Cerebellar nuclear complex (tissue), 1 donor: ENCODE measurements at places on chromosomes 1 and 21.

DNA sequence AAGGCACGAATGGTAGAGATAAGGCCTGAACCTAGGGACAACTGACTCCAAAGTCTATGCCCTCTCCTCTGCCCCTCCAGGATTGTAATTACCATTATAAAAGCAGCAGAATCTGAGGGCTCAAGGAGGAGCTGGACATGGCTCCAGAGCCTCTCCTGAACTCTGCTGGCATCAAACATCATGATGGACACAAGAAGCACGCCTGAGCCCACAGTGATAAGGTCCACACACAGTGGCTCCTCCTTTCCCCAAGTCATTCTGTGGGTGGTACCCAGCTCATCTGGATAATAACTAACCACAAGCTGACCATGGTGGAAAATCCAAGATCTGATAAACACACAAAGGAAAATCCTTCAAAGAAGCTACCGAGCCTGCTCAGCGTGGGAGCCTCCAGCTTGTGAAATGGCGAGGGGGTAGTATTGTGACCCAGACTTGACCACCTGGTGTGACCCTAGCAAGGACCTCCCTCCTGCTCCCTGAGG lies 85.2 kb downstream of the HIVEP3 start:
- DNase-seq, result no peak

- no peak for DNase-seq
Observed at GRCh38 chr1:44002606-44003157, 11.3 kb downstream of the CCDC24 start.

DNA sequence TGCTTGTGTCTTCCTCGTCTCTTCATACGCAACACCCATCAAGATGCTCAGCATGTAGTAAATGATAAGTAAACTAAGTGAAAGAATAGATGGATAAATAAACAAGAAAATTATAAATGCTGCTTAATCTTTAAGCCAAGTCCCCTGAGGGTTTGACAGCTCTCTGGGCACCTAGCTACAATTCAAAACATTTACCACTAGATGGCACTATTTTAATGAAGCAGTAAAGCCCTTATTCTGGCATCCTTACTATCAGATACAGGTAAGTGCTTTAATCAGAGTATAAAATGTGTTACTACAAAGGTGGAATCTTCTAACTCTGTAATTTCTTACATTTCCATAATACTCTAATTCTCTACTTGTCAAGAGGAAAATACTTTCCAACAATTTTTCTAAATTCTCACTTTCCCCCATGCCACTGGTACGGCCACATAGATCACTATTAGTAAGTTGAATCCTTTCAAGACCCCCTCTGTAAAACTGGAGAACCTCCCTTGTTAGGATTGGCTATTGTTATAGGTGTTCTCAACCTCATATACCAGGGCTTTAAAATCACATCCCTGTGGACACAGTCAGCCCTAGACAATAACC lies 137.8 kb downstream of the BARHL2 start:
- peak; percentile 66 for DNase-seq

GRCh38 chr1:67987046-67987799 lies 63.2 kb downstream of the DIRAS3 start:
- no peak for DNase-seq

DNA sequence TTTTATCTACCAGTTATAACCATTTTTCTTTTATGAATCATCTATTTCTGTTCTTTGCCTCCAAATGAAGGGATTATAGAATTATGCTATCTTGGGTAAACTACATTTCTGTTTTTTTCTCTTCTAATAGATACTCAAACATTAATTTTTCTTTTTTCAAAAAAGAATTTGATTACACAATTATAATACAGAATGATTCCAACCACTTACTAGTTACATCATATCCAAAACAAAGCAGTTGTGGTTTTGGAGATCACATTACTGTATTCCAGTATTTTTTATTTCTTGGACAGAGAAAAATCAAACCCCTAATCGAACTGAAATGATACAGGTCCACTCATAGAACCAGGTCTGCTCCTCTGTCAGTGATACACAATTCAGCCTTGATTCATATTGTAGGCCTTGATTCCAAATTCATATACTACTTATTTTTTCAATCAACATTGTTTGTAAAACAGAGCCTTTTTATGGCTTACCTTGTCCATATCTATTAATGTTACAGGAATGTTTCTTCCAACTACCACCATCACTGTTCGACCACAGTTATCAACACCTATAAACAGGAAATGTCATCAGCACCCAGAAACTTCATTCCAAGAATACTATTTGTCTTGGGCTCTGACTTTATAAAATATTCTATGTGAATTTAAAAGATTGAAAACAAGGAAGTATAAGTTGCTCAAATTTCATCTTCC lies 43.2 kb downstream of the GDAP2 start:
- no peak for DNase-seq

DNA sequence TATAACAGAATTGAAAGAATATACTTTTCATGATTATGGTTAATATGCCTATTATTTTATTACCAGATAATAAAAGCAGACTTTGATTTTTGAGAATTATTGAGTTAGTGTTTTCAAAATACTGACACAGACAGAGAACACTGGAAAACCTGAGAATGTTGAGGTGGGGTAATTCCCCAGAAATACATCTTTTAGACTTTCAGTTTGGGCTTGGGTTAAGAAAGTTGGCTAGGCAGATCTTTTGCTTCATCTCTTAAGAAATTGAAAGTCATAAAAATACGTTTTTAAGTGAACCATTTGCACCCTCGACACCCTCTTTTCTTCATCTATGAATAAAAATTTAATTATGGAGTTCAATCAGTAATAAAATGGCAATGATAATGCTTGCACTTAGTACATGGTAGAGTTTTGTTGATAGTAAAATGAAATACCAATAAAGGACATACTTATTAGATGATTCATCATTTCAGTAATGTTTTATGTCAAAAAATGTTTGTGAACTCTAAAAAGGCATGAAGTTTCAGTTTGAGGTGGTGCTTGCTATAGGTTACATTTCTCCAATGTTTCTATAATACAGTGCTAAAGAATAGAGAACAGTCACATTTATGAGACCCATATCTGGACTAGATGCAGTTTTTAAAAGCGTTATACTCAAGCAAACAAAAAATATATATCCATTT lies 1.9 kb upstream of the SAMSN1 start:
- no peak for DNase-seq

- DNase-seq, result no peak
Observed at GRCh38 chr1:94994805-94995204, 67.9 kb upstream of the CNN3 start.

DNA sequence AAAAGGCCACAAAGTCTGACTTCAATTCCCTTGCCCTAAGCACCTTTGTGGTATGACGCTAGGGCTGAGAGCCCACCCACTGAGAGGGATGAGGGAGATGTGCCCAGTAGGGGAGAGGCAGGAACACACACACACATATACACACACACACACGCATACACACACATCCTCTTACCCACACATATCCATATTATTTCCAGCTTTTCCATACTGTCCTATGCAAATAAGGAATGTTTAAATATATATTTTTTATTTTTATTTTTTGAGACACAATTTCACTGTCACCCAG lies 3.0 kb downstream of the RAB25 start:
- DNase-seq, result no peak

DNA sequence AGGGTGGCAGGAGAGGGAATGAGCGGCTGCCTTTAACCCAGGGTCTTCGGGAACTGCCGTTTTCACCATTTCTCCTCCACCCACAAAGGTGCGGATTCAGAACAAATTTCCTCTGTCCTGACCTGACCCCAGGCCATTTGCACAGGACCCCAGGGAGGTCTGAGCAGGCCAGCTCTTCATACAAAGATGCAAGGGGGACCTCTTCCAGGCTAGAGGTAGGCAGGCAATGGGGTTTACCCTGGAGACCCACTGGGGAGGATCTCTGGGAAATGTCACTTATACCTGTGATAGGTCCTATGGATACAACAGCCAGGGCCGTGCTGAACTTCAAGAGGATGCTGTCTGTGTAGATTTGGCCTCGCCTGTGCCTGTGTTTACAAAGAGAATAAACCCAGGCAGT lies 89.7 kb upstream of the VAMP3 start:
- no peak for DNase-seq

GRCh38 chr1:32729254-32730046 lies 26.9 kb upstream of the SYNC start:
- no peak for DNase-seq

- DNase-seq, result no peak
Observed at GRCh38 chr1:171258429-171258828, 10.1 kb downstream of the FMO1 start.

DNA sequence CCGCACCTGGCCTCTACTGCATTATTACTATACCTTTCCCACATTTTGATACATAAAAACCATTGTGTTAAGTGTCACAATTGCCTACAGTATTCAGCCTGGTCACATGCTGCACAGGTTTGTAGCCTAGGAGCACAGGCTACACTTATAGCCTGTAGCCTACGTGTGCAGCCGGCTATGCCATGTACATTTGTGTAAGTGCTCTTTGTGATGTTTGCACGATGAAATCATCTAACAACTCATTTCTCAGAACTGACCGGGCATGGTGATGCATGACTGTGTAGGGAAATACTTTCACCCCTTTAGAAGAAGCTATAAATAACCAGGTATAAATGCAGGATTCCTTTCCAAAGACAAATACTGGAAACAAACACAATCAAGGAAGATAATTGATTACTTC lies 12.1 kb downstream of the ERG start:
- DNase-seq, result no peak

GRCh38 chr1:997993-998744 lies 1.7 kb downstream of the HES4 start:
- no peak for DNase-seq

DNA sequence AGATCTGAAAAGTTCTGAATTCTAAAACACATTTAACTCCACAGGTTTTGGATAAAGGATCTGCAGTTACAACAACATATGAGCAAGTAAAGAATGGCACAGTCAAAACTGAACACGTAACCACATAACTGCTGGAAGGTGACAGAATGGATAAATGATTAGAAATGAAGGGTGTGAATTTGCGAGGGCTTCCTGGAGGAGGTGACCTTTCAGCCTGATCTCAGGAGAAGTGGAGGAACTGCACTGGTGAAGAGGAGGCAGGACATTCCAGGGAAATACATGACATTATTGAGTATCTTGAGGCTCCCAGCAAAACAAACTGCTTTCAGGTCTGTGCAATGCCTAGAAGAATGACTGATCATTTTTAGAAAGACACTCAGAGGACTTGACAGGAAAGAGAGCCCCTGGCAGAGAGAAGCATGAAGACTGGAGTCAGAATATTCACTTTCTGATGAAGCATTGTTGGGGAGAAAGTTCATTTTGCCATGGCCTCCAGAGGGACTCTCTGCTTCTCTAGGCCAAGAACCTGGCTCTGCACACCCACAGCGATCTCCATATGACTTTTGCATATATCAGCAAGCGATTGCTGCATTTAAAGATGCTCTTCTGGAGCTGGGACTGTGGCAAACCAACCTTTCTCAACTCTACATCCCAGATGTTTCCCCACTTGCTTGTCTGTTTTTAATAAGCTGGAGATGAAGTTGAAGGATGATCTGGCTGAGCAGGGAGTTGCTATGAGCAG lies 122.7 kb upstream of the FAM78B start:
- no peak for DNase-seq

DNA sequence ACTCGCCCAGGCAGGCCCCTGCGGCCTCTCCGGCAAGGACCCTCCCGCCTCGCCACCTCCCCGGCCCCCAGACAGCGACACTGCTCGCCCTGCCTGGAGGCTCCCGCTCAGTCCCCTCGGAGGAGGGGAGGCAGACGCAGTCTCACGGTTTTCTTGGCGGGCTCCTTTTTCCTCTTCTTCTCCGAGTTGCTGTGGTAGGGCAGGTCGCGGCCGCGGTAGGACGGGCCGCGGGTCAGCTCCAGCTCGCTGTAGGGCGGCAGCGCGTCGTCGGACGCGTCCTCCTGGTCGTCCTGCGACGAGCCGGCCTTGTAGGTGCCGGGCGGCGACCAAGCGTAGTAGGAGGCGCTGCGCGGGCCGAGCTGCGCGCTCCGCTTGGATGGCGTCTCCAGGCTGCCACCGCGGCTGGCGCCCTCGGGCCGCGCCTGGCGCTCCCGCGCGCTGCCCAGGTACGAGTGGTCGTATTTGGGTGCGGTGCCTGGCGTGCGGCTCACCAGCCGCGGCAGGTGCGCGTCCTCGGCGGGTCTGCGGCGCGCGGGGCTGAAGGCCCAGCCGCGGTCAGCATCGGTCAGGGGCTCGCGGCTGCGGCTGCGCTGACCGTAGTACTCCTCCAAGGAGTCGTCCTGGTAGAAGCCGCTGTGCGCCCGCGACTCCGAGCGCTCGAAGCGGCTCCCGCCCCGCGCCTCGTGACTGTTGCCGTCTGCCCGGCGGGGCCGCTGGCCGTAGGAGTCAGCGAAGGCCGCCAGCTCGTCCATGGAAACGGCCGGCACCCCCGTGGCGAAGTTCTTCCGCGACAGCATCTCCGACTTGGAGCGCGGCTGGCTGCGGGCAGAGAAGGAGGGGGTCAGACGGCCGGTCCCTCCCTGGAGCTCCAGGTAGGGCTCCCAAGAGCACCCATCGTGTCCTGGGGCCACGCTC lies 44.8 kb upstream of the TADA1 start:
- no peak for DNase-seq

GRCh38 chr1:160031365-160032164 lies at the start of gene PIGM:
PIGM (minus strand) TSS chr1:160031990; CDS start chr1:160031739, 251 bp downstream.
- DNase-seq, result peak; percentile 88

DNA sequence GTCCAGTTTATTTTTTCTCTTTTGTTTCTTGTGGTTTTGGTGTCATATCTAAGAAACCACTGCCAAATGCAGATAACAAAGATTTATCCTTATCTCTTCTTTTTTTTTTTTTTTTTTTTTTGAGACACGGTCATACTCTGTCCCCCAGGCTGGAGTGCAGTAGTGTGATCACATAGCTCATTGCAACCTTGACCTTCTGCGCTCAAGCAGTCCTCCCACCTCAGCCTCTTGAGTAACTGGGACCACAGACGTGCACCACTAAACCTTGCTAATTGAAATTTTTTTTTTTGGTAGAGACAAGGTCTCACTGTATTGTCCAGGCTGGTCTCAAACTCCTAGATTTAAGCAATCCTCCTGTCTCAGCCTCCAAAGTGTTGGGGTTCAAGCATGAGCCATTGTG lies 8.9 kb downstream of the SLC66A1 start:
- DNase-seq, result no peak

GRCh38 chr1:160117709-160118183 lies 2.2 kb downstream of the ATP1A2 start:
- peak; percentile 78 for DNase-seq

DNA sequence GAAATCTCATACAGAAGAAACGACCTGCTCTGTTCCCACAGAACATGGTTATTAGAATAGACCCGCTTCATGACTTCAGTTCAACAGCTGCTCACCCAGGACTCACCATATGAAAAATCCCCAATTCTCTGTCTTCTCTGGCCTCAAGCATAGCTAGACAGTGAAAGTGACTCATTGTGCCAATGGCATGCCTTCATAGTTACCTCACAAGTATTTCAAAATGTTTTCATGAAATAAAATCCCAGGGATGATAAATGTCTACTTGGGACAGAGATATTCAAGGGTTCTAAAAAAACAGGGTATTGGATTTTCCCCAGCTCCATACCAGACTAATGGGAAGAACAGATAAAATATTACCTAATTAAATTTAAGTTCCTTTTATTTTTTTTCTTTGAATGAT lies 82.3 kb downstream of the NOTCH2 start:
- DNase-seq, result no peak

GRCh38 chr1:101587741-101588140 lies 350.9 kb downstream of the S1PR1 start:
- no peak for DNase-seq

GRCh38 chr1:26701995-26702679 lies 6.3 kb downstream of the ARID1A start:
- no peak for DNase-seq

GRCh38 chr1:7566417-7567375 lies 204.4 kb upstream of the VAMP3 start:
- DNase-seq, result no peak

GRCh38 chr21:24636696-24637095 lies 970.6 kb downstream of the MRPL39 start:
- DNase-seq, result no peak
